Mesenchymal stem cell (in vitro differentiated cells and primary cell): ENCODE measurements at places on chromosomes 16 and 17.
A peak's percentile ranks its signal among the peaks of the same experiment; 100 is the strongest.

GRCh38 chr17:43125967-43126910 lies 1.1 kb upstream of the BRCA1 start:
- DNase-seq = no peak

- no peak for DNase-seq
Observed at GRCh38 chr16:57343221-57343620, 15.4 kb upstream of the CCL22 start.

GRCh38 chr17:48579471-48579759 lies 1.3 kb upstream of the HOXB4 start:
- DNase-seq = no peak

GRCh38 chr17:81287152-81287551 lies 8.0 kb downstream of the SLC38A10 start:
- DNase-seq = no peak

- no peak for DNase-seq
Observed at GRCh38 chr17:75008373-75008772, 4.1 kb upstream of the MRPL58 start.

GRCh38 chr16:49947907-49948678 lies 76.9 kb upstream of the CNEP1R1 start:
- DNase-seq = no peak

DNA sequence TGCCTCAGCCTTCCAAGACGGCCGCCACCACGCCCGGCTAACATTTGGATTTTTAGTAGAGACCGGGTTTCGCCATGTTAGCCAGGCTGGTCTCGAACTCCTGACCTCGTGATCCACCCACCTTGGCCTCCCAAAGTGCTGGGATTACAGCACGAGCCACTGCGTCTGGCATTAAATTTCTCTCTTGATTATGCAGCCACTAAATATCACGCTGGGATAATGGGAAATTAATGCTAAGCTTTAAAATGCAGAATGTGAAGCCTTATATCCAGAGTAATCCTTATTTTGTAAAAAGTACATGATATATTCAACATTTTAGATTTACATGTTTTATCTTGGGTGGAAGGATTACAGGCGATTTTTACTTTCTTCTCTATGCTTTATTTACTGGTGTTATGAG lies 89.2 kb downstream of the ANKRD11 start:
- no peak for DNase-seq

GRCh38 chr17:9432934-9433421 lies 142.6 kb downstream of the STX8 start:
- DNase-seq = no peak

GRCh38 chr17:43669971-43670644 lies 8.4 kb upstream of the MEOX1 start:
- no peak for DNase-seq

DNA sequence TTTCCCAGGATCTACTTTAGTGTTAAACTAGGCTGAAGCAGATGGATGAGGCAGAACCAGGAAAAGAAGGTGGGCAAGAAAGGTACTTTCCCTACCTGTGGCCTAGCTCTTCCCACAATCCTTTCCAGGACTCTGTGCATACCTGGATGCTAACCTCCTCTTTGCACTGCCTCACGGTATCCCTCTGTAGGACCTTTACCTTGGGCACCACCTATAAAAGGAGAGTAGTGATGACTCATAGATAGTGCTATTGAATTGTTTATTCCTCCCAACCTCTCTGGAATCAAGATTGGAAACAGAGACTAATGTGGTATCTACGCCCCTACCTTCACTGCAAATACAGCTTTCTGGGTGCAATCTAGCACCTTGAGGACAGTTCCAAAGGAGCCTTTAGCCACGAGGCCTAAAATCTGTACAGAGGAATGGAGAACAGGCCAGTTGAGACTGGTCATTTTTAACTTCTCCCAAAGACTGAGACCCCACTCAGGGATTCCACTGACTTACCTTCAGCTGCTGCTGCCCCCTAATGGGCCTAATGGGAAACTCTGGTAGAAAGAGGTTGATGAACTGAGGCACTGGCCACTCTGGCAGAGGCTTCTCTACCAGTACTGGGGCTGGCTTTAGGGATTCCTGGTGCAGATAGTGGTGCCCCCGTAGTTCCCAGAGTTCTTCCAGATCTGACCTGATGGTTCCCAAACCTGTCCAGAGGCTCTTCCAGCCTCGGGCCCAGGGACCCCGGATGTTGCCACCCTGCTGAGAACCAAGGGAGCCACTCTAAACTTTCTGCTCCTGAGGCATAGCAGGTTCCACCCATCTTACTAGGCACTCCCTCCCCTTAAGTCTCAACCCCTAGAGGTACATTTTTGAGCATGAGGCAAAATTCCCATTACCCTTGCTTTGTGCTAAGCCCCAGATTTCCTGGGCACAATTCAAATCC lies 781 bp downstream of the RSKR start:
- DNase-seq = peak; percentile 47

GRCh38 chr16:69482410-69482991 lies 58.1 kb downstream of the CYB5B start:
- peak; percentile 52 for DNase-seq

DNA sequence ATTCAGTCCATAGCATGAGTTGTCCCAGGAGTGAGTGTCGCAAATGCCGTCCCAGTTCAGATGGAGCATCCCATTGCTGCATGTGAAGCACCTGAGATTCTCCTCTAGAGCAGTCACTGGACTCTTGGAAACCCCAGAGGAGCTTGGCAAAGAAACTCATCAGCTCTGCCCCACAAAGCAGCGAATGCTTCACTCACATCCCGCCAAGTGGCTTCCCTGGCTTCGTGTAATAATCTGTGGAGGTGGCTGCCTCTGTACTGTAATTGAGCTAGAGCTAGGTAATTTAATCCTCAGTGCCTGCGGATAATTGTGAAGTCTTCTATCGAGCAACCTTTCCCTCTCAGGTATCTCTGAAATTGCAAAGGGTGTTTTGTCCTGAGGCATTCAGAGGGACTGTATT lies 107.1 kb downstream of the SNX29 start:
- no peak for DNase-seq

- DNase-seq = no peak
Observed at GRCh38 chr17:76139801-76140660, 1.0 kb downstream of the FOXJ1 start.

DNA sequence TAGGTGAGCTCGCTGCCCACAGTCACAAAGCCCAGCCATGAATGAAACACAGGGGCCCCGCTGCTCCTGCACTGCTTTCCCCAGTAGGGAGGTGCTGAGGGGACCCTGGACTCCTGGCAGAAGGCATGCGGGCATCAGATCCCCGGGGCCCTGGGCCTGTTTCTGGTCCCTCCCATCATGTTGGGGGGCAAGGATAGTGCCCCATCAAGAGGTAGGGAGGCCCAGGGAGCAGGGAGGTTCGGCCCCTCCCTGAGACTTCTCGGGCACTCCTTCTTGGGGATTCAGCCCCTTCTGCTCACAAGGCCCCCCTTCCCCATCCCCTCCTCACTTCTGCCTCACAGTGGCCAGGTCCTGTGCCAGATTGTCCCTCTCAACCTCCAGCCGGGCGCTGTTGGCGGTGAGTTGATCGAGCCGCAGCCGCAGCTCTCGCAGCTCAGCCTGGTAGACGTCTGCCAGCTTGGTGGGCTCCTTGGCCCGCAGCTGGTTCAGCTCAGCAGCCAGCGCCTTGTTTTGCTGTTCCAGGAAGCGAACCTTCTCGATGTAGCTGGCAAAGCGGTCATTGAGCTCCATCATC lies 515 bp downstream of the GFAP start:
- DNase-seq = no peak
